ENCODE measurements at places on chromosomes 16 and 17.

GRCh38 chr16:76106647-76107046, 170.6 kb upstream of the CNTNAP4 start:
- no peak for DNase-seq

GRCh38 chr17:32699247-32699646, 177.7 kb downstream of the MYO1D start:
- DNase-seq, result no peak

DNA sequence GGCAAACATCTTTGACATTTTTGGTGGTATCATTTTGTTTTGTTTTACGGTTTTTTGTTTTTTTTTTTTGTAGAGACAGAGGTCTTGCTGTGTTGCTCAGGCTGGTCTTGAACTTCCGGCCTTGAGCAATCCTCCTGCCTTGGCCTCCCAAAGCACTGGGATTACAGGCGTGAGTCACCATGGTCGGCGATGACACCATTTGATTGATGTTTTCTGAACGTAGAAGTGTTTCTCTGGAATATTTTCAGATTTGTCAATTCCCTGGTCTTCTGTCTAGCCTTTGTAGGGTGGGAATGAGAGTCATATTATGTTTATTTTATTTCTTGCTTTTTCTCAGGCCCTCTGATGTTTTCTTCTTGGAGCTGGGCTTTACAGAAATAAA, 32.2 kb upstream of the BRD7 start:
- no peak for DNase-seq

DNA sequence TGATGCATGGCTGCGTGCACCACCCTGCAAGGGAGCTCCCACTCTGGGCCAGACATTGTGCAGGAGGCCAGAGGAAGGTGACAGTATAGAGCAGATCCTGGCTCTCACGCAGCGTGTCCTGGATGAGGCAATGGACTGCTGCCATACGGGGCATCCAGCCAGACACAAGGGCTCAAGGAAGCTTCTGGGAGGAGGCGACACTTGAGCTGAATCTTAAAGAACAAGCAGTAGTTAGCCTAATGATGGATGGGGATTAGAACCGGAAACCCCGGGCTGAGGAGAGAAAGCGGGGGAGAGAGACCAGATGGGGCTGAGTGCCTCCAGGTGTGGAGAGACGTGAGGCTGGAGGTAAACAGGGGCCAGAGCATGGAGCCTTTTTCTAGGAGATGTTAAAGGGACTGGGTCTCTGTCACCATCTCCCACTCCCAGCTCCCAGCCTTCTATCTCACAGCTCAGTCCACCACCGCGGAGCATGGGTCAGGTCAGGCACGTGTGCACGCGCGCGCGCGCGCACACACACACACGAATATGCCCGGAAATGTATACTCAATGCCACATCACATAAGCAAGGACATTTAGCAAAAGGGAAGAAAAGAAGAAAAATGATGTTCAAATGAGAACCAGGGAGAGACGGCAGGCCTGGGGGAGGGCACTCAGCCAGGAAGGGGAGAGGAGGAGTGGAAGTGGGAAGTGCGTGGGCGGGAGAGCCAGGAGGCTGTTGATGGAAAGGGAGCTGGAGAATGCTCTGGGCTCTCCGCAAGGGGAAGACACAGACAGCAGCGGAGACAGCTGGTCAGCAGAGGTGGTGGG, 46.3 kb downstream of the CCDC42 start:
- DNase-seq, result no peak

DNA sequence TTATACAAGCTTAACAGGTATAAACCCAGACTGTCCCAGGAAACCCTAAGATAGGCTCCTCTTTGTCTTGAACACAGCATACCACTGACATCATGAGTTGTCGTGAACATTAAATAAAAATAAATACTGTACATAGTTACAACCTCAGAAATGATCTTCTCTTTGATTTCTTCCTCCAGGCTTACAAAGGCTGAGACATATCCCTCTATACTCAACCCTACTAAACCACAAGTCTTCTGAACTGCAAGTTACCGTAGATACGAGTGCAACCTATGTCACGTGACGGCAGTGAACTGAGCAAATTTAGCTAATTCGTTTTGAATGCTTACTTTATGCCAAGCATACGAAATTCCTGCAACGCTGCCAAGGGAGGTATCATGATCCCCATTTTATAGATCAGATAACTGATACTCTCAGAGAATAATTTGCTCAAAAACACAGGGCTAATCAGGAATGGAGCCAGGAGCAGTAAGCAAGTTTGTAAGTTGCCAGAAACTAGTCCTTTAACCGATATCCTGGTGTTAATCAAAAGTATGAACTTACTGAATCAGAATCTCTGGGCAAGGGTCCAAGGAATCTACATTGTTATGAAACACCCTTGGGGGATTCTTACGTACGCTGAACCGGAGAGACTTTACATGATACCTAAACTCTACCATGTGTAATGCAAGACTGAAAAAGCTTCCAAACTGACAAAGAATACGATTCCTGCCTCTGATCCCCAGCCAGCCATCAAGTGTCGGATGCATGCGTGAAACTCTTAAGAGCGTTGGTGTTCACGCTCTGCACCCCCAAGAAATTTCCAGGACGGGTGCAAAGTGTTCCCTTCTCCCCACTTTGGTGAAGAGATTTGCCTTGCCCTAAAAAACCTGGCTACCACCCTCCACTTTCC, 106.2 kb downstream of the XYLT1 start:
- DNase-seq, result peak; percentile 45

GRCh38 chr17:18182110-18182977, 1.3 kb upstream of the ALKBH5 start:
- peak; percentile 21 for DNase-seq

- no peak for DNase-seq
Measured at GRCh38 chr16:19338335-19338734, 52.8 kb downstream of the CLEC19A start.

DNA sequence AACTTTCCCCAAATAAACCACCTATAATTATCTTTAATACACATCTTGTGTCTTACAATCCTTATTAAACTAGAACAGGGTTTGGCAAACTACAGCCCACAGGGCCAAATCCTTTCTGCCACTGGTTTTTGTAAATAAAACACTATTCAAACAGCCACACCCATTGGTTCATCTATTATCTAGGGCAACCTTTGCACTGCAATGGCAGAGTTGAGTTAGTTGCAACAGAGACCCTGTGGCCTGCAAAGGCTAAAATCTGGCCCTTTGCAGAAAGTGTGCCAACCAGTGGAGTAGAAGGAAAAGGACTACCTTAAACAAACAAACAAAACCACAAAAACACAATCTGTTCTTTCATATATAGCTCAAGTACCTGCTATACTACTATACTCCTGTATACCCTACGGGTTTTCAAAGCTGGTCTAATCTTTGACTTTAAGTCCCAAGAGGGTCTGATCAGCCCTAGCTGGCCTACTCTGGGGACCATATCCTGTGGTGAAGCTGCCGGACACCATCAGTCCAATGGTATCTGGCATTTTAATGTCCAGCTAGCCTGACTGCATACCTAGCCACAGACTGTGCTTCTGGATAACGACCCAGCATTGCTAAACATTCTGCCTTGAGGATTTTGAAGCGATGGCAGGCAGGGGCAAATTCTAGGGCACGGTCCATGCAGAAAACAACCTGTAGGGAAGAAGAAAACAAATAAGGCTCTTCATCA, 23.3 kb downstream of the CNP start:
- DNase-seq, result no peak

DNA sequence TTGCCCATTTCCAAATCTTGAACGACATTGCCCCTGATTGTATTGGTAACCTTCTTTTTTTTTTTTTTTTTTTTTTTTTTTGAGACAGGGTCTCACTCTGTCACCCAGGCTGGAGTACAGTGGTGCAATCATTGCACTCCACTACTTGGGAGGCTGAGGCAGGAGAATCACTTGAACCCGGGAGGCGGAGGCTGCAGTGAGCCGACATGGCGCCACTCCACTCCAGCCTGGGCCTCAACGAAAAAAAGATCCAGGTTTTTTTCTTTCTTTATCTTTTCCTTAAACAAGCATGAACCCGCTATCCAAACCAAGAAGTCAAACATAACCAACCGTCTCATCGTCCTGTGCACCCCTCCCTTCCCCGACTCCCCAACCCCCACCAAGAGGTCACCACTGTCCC, 47.6 kb upstream of the RPH3AL start:
- no peak for DNase-seq

DNA sequence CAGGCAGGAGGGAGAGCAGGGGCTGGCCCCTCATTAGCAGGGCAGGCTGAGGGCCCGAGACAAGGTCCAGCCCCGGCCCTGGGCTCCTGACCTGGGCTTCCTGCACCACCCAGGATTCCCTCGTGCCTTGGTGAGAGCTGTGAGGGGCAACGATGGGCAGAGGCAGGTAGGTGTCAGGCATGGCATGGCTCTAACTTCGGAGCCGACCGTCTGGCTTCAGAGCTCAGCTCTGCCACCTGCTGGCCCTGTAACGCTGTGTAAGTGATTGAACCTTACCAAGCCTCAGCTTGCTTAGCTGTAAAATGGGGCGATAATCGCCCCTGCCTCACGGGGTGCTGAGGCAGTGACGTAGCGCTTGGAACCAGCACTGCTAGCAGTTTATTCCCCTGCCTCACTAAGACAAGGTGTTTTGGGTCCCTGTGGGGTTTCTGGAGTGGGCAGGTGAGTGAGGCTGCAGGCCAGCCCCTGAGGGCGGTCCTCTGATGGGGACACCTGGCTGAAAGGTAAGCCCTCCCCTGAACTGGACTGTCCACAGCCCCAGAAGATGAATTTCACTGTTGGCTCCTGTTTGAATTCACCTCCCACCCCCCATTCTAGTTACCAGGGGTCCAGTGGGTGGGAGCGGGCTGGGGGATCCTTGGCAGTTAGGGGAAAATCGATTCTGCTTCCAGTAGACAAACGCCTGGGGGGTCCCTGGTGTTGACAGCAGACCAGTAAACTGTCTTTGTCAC, 184.8 kb upstream of the GSE1 start:
- peak; percentile 67 for DNase-seq

- no peak for DNase-seq
Measured at GRCh38 chr16:78720416-78720815, 621.0 kb downstream of the WWOX start.

GRCh38 chr17:48915459-48916282, 7.5 kb downstream of the UBE2Z start:
- no peak for DNase-seq

DNA sequence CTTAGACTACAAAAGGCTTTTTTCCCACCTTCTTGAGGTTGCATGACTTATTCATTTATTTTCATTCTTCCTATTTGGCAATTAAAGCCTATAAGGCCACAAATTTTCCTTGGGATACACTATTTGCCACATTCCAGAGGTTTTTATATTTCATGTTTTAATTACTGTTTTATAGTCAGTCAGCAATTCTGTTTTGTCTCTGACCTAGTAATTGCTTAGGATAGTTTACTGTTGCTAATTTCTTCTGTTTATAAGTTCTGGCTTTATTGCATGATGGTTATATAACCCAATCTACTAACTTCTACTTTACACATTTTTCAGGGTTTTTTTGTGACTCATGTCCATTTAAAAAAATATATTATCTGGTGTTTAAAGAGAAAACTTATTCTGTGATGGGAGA, 2.5 kb downstream of the ZNF23 start:
- DNase-seq, result no peak

GRCh38 chr17:1571341-1571704, 8.7 kb upstream of the PITPNA start:
- DNase-seq, result no peak

GRCh38 chr17:79728169-79728907, 2.4 kb upstream of the ENPP7 start:
- peak; percentile 90 for DNase-seq

DNA sequence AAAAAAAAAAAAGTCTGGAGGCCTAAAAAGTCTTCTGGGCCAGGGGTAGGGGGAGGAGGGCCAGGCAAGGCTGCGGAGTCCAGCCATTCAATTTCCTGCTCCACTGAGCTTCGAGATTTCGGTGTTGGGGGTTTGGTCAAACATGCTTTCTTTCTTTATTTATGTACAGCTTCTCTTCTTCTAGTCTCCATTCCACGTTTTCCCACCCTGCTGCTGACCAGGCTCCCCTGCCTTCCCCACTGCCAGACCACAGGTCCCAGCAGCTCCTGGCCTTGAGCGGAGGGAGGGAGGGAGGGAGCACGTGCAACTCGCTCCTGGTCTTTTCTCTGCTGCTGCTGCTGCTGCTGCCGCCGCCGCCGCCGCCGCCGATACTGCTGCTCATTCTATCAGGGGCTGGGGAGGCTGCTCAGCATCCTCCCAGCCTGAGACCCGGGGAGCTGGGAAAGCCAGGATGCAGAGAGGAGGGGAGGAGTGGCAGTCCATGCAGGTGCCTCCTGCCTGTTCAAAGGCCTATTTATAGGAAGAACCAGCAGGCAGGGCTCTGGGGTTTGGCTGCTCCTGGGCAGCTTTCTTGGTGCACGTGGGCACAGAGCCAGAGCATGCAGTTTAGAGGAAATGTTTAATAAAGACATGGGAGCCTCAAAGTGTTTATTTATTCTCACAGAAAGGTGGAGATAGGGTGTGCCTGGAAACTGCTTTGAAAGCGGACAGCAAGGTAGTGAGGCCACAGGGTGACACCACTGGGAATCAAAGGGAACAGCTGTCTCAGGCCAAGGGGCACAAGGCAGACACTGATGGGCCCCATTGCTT, 23.4 kb upstream of the ZFHX3 start:
- DNase-seq, result no peak

GRCh38 chr17:9270921-9271320, 249.6 kb downstream of the NTN1 start:
- no peak for DNase-seq

GRCh38 chr16:27315333-27316037, 1.7 kb downstream of the IL4R start:
- DNase-seq, result peak; percentile 30

DNA sequence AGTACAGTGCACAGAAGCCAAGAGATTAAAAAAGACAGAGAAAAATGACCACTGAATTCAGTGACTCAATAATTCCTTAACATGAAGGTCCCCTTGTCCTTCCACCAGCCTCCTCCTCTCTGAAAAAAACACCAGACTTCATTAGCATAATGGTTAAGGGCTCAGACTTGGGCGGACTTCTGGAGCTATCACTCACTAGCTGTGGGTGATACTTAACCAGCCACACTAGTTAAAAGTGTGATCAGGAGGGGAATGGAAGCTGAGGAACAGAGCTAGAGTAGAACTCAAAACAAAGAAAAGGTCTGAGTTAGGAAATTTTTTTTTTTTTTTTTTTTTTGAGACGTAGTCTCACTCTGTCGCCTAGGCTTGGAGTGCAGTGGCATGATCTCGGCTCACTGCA, 23.2 kb downstream of the ZNF652 start:
- no peak for DNase-seq

GRCh38 chr17:44203731-44204440, 4.2 kb upstream of the ATXN7L3 start:
- peak; percentile 80 for DNase-seq

DNA sequence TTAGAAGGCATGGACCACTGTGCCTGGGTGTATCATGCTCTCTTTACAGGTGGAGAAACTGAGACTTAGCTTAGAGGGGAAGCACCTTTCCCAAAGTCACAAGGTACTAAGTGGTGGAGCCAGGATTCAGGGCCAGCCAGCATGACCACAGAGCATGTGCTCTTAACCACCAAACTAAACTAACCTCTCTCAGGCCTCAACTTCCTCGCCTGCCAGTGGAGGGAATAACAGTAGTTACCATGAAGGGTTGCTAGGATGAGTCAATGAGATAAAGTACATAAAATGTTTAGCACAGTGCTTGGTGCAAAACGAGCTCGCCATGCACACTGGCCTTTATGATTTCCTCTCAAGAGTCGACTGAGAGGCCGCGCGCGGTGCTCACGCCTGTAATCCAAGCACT, 6.4 kb upstream of the MYO1C start:
- no peak for DNase-seq
